ENCODE measurements at places on chromosomes 7 and 10.

- no peak for DNase-seq
These were observed 25.5 kb downstream of the FAM107B start for GRCh38 chr10:14749070-14749809.

DNA sequence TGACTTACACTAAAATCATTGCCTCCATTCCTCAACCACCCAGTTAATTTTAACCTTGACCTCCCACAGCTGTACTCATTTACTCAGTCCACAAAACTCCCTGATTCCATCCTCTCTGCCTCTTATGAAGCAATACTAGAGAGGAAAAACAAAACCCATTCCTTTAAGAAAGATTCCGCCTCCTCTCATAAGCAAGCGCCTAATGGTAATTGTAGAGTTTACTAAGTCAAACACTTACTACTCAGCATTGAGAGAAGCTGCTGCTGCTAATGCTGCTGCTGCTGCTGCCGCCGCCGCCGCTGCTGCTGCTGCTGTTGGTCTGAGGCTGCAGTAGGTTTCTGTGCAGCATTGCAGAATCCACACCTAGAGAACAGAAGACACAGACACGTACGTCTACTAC, 2.1 kb upstream of the ADD3 start:
- DNase-seq = no peak

GRCh38 chr10:125054669-125055268, 105.6 kb downstream of the CTBP2 start:
- DNase-seq = no peak

DNA sequence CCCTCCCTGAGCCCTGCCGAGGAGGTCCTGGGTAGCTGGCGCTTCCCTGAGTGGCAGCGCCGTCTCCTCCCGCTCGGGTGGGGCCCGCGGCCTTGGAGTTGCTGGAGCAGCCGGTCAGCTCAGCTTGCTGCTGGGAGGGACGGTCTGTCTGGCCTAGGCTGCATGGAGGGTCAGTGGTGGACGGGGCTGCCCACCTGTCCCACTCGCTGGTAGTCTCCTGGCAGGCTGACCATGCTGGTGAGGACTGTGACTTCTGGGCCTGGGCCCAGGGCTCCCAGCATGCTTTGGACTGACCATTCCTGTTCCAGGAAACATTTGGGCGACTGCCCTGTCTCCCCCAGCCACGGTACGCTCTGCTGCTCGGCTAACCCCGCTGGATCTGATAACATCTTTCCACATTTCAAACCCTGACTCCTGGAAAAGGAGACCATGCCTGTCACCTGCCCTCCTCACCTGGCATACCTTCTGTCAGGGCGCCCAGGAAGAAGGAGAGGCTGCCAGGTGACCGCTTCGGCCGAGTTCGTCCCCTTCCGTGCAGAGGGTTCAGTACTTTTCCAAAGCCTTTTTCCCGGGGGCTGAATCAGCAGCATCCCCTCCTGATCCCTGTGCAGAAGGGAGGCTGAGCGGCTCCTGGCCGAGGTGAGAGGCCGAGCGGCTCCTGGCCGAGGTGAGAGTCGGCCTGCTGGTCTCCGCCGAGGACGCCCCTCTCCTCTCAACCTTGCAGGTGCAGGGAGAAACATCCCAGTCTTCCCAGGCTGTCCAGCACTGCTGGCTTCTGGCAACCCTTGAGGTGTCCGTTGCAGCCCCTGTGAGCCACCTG, 43.4 kb downstream of the FAM20C start:
- DNase-seq = no peak

DNA sequence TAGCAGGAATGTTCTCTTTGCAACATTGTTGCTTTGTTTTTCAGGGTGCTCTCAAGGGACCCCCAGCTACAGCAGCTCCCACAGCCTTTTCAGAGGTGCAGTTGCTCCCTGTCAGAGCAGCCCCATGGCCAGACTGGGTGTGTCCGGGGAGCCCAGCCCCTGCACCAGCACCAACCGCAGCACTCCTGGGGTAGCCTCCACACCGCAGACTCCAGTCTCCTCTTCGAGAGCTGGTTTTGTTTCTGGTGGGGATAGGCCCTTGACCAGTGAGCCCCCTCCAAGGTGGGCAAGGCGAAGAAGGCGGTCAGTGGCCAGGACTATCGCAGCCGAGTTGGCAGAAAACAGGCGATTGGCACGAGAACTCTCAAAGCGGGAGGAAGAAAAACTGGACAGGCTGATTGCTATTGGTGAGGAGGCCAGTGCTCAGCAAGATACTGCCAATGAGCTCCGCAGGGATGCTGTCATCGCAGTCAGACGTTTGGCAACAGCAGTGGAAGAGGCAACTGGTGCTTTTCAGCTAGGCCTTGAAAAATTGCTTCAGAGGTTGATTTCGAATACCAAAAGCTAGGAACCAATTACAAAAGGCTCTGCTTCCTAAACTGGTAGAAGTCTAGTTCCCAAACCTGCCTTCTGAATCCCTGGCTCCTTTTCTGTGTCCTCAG, 5.4 kb downstream of the HSPA14 start:
- no peak for DNase-seq

GRCh38 chr10:49023752-49024151, 84.1 kb upstream of the LRRC18 start:
- DNase-seq = no peak

GRCh38 chr10:61964059-61964709, 62.7 kb downstream of the ARID5B start:
- no peak for DNase-seq

- no peak for DNase-seq
These were observed 30.5 kb downstream of the EBF3 start for GRCh38 chr10:129933456-129934092.
